ENCODE measurements at places on chromosomes 6 and 20.

DNA sequence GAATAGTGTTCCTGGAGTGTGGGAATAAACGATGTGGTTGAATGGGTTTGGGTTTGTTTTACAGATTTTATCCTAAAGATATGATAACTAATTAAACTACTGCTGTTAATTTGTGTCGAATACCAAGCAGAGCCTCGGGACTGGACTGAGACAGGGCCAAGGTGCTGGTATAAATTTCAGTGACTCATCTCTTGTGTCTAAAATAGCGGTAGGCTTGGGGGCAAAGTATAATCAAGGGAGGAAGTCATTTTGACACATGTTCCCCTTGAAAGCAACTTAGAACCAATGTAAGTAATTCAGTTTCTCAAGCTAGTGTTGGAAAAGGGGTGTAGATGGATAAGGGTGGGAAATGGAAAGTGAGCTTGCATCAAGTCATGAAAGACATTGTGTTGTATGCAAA is 108.4 kb downstream of the PLCB4 start:
- DNase-seq = no peak

- DNase-seq = no peak
These were observed 6.3 kb upstream of the AHI1 start for GRCh38 chr6:135503703-135504475.

- no peak for DNase-seq
These were observed 35.4 kb downstream of the TMEM242 start for GRCh38 chr6:157287923-157288322.

DNA sequence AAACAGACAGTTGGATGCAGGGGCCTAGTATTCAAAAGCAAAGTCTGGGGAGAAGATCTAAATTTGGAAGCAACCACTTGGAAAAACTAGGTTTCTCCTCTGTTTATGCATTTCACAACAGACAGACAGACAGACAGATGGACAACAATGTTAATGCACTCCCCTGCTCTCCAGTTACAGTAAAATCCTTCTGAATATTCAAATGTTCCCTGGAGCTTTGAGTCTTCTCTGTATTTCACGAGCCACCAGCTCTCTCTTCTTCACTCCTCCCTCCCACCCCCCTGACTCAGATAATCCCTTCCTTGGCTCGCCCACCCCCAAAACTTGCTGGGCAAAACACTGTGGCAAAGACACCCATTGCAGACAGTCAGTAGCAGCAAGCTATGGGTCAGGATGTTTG is 129.3 kb upstream of the TOP1 start:
- DNase-seq = no peak

DNA sequence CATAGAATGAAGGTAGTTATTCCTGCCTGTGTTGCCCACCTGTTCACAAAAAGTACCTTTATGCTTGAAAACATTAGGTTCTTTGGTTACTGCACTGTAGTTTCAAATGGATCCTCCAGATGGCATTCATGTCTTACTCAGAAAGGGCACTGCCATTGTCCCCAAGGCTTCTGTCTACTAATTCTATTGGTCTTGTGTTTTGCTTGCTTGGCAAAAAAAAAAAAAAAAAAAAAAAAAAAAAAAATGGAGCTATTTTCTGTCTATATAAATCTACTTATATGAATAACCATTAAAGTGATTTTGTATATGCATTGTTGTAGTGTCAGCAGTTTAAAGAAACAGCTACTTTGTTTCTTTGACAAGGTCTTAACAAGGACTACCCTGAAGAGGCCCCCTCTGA is 12.7 kb upstream of the EFHC1 start:
- DNase-seq = peak; percentile 38

- DNase-seq = no peak
These were observed 38.1 kb upstream of the UST start for GRCh38 chr6:148708707-148709106.

All from CD8-positive, alpha-beta memory T cell (primary cell).